ENCODE measurements at places on chromosomes 6 and 20.

DNA sequence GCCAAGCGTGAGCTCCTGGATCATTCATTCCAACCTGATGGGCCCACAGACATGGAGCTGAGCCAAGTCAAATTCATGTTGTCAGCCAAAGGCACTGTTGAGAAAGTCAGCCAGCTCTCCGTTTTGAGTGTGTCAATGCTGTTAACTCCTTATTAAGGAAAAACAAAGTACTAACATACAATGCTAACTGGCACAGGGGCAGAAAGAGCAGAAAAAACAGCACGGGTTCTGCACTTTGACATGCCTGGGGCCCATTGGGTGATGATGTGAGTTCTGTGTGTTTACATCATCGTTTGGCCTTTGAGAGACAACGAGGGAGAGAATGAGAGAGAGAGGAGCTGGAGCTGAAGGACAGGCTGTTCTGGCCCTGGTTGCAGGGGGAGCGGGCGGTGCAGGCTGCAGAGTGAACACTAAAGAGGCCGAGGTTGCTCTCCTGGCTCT lies 85.9 kb downstream of the SMOC2 start:
- H3K36me3 ChIP-seq: no peaks in the 10 kb centered on the region
- H3K4me1 ChIP-seq: peaks cover 38% of the 10 kb centered on the region
- H3K4me3 ChIP-seq: peak overlapping the region; percentile 20
- peak overlapping the region; percentile 84 for H3K27ac ChIP-seq
- H3K27me3 ChIP-seq: no peaks in the 10 kb centered on the region

- peaks cover 8% of the 10 kb centered on the region for H3K36me3 ChIP-seq
- peak overlapping the region; percentile 1 for H3K27ac ChIP-seq
- H3K27me3 ChIP-seq: peaks cover 58% of the 10 kb centered on the region
- H3K4me3 ChIP-seq: peak overlapping the region; percentile 86
- DNase-seq: no peak
Observed at GRCh38 chr20:2801286-2801728, 880 bp upstream of the CPXM1 start.

GRCh38 chr6:144259986-144260385 lies 25.1 kb upstream of the UTRN start:
- H3K4me1 ChIP-seq: peaks cover 17% of the 10 kb centered on the region
- DNase-seq: no peak

DNA sequence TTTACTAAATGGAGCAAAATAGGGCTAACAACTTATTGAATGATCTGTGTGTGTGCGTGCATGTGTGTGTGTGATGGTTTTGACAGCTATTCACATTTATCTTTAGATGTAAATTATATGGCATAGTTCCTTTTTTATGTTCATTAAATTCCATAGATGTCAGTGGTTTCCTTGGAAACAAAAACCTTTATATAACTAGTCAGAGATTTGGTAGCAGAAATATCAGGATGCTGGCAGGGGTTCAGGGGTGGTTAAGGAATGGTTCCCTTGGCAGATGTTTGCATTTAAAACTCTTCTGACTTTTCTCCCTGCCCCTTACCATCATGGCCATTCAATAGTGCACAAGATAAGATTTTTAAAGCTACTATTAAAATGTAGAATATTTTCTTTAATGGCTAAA lies 256.6 kb downstream of the PLCB1 start:
- no peaks in the 10 kb centered on the region for H3K27me3 ChIP-seq
- DNase-seq: no peak
- H3K36me3 ChIP-seq: no peaks in the 10 kb centered on the region
- H3K27ac ChIP-seq: no peak overlapping the region
- H3K4me1 ChIP-seq: peaks cover 12% of the 10 kb centered on the region
- no peak overlapping the region for H3K4me3 ChIP-seq

GRCh38 chr20:60764328-60764727 lies 487.7 kb upstream of the CDH4 start:
- H3K36me3 ChIP-seq: no peaks in the 10 kb centered on the region
- DNase-seq: no peak
- peaks cover 5% of the 10 kb centered on the region for H3K27me3 ChIP-seq
- no peak overlapping the region for H3K27ac ChIP-seq

DNA sequence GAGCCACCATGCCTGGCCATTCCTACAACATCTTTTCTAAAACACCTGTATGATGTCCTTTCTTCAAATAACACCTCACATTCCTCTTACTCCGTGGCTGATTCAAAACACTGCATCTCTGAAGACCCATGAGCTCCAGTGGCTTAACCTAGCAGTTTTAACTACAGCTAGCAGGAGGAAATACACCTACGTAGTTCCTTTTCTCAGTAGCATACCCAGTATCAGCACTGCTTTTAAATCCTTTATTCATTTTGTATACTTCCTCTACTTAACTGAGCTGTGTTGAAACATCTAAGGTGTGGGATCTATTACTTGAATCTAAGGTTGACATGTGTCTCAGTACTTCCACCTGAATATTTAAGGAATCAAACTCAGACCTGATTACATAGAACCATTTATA lies 113.6 kb upstream of the CCDC28A start:
- DNase-seq: no peak
- peaks cover 7% of the 10 kb centered on the region for H3K4me1 ChIP-seq
- no peak overlapping the region for H3K27ac ChIP-seq
- H3K4me3 ChIP-seq: no peak overlapping the region

DNA sequence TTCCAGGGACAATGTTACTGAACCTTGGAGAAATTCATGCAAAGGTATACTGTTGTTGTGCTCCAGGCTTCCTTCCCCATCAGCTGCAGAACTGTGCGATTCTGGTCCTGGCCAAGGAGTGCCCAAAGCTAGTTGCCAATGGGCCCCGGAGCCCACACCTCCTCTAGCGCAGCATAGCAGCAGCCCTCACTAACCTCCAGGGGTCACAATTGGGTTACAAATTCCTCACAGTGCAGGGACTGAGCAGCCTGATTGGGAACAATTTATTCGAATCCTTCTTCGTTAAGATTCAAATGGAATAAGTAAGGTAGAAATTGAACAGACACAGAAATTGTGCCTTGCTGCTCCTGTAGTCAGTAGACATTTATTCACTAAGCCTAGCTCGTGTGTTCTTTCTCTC lies 284.9 kb downstream of the PRKN start:
- DNase-seq: no peak
- no peaks in the 10 kb centered on the region for H3K36me3 ChIP-seq
- H3K4me3 ChIP-seq: no peak overlapping the region
- H3K27ac ChIP-seq: no peak overlapping the region
- H3K27me3 ChIP-seq: peaks cover 3% of the 10 kb centered on the region
- H3K4me1 ChIP-seq: no peaks in the 10 kb centered on the region

- no peak overlapping the region for H3K27ac ChIP-seq
- no peak for DNase-seq
- H3K4me1 ChIP-seq: peaks cover 12% of the 10 kb centered on the region
- no peaks in the 10 kb centered on the region for H3K36me3 ChIP-seq
Observed at GRCh38 chr6:122758927-122759334, 20.6 kb upstream of the FABP7 start.

GRCh38 chr20:46303176-46303956 lies 4.9 kb downstream of the CDH22 start:
- peaks cover 84% of the 10 kb centered on the region for H3K27me3 ChIP-seq
- H3K4me1 ChIP-seq: no peaks in the 10 kb centered on the region
- no peak overlapping the region for H3K4me3 ChIP-seq
- no peak for DNase-seq
- H3K36me3 ChIP-seq: no peaks in the 10 kb centered on the region

- no peak for DNase-seq
- peaks cover 4% of the 10 kb centered on the region for H3K4me1 ChIP-seq
- no peaks in the 10 kb centered on the region for H3K36me3 ChIP-seq
Observed at GRCh38 chr6:167209577-167209975, 51.8 kb upstream of the GPR31 start.

DNA sequence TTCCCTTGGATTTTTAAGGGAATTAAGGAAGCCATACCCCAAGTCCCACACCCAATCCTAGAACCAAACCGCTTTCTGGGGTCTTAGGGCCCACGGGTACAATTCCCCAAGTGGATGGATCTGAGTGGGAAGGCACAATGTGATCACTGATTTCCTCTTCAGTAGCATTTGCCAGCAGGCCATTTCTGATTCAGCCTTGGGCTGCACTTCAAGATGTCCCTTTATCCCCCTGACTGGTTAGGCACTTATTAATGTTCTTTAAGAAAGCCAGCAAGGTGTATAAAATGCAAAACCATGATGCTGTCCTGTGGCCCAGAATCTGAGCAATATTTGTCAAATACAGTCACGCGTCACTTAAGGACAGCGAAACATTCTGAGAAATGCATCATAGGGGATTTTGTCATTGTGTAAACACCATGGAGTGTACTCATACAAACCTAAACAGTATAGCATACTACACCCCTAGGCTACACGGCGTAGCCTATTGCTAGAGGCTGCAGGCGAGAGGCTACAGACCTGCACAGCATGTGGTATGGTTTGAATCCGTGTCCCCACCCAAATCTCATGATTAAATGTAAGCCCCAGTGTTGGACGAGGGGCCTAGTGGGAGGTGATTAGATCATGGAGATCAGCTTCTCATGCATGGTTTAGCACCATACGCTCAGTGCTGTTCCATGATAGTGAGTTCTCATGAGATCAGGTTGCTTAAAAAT lies 234.2 kb downstream of the NRN1 start:
- H3K4me3 ChIP-seq: no peak overlapping the region
- H3K27ac ChIP-seq: no peak overlapping the region
- H3K4me1 ChIP-seq: no peaks in the 10 kb centered on the region
- H3K27me3 ChIP-seq: no peaks in the 10 kb centered on the region
- peaks cover 16% of the 10 kb centered on the region for H3K36me3 ChIP-seq

DNA sequence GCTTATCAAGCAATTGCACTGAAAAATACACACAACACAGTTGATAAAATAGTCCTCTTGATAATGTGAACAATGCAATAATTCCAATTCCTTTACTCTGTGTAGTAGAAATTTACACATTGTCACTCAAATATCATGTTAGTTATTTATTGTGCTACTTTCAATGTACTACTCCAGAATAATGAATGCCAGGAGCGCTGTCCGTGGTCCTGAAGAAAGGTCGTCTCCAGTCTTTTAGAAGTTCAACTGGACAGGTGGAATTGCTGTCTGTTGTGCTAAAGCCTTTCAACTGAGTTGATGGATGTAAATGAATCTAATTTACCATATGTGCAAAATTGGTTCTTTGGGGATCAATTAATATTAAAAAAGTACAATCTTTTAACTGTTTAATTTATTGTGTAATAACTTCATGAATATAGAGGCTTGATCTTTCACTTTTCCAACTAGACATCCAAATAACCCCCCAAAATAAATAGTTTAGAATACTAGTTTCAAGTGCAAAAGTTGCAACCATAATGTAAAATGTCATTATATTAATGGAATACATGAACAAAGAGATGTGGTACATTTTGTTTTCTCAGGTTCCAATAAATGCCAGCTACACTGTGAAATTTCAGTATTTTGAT lies 3.2 kb downstream of the GRIK2 start:
- H3K27ac ChIP-seq: no peak overlapping the region
- no peaks in the 10 kb centered on the region for H3K36me3 ChIP-seq
- no peak for DNase-seq
- no peak overlapping the region for H3K4me3 ChIP-seq
- peaks cover 88% of the 10 kb centered on the region for H3K27me3 ChIP-seq

GRCh38 chr6:56062836-56063235 lies 184.5 kb downstream of the COL21A1 start:
- no peak overlapping the region for H3K4me3 ChIP-seq
- no peak overlapping the region for H3K27ac ChIP-seq
- no peaks in the 10 kb centered on the region for H3K27me3 ChIP-seq
- H3K4me1 ChIP-seq: peaks cover 3% of the 10 kb centered on the region
- no peaks in the 10 kb centered on the region for H3K36me3 ChIP-seq

- peaks cover 6% of the 10 kb centered on the region for H3K36me3 ChIP-seq
- no peaks in the 10 kb centered on the region for H3K4me1 ChIP-seq
- H3K27me3 ChIP-seq: no peaks in the 10 kb centered on the region
- no peak for DNase-seq
- H3K4me3 ChIP-seq: no peak overlapping the region
- H3K27ac ChIP-seq: no peak overlapping the region
Observed at GRCh38 chr20:53559816-53560215, 33.8 kb downstream of the ZNF217 start.

DNA sequence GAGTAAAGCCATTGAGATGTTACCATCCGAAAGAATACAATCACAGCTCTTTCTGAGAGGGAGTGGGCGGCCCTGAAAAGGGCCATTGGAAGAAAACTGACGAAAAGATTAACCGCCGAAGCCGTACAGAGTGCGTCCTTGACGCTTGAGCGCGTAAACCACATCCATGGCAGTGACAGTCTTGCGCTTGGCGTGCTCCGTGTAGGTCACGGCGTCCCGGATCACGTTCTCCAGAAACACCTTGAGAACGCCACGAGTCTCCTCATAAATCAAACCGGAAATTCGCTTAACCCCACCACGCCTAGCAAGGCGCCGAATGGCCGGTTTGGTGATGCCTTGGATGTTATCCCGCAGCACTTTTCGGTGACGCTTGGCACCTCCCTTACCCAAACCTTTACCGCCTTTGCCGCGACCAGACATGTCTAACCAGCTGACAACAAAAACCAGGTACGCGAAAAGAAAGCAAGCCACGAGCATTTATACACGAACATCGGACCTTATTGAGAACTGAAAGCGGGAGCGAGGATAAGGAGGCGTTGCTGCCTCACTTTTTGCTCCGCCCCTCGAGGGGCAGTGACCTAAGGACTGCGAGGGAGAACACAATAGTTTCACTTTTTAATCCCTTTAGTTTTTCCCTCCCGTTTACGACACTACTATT lies 60.3 kb upstream of the HFE start:
- peak overlapping the region; percentile 97 for H3K27ac ChIP-seq
- DNase-seq: no peak
- H3K4me3 ChIP-seq: peak overlapping the region; percentile 93
- no peaks in the 10 kb centered on the region for H3K27me3 ChIP-seq
- H3K36me3 ChIP-seq: no peaks in the 10 kb centered on the region
- H3K4me1 ChIP-seq: peaks cover 58% of the 10 kb centered on the region

DNA sequence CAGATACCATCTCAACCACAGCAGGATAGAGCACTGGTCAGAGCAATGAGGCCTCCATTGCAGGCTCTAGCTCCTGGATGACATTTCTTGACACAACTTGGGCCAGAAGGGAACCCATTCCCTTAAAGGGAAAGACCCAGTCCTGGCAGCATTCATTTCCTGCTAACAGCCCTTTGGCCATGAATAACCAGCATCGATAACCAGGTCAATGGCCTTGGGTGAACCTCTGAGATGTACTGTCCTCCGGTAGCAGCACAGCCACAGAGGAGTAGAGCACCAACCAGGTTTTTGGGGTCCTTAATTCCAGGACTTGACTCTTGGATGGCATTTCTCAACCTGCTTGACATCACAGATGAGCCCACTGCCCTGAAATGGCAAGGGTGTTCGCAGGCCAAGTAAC lies 71.2 kb upstream of the FKBP1C start:
- no peak overlapping the region for H3K27ac ChIP-seq
- H3K4me1 ChIP-seq: no peaks in the 10 kb centered on the region
- H3K27me3 ChIP-seq: no peaks in the 10 kb centered on the region
- DNase-seq: no peak
- no peak overlapping the region for H3K4me3 ChIP-seq
